ENCODE measurements at places on chromosomes 11 and 22. TPM values are rescaled to one million over a fixed set of nuclear protein-coding genes. Genes with fewer than 3 reads are reported as not detected.

GRCh38 chr22:43698403-43698802 lies 113.7 kb downstream of the EFCAB6 start:
- DNase-seq: no peak
- no peak overlapping the region for H3K4me3 ChIP-seq
- H3K4me1 ChIP-seq: no peaks in the 10 kb centered on the region
- no peak overlapping the region for H3K27ac ChIP-seq
- no peaks in the 10 kb centered on the region for H3K27me3 ChIP-seq

- H3K27me3 ChIP-seq: no peaks in the 10 kb centered on the region
- DNase-seq: no peak
- H3K4me3 ChIP-seq: no peak overlapping the region
- no peaks in the 10 kb centered on the region for H3K36me3 ChIP-seq
- no peak overlapping the region for H3K27ac ChIP-seq
Observed at GRCh38 chr22:42294034-42294985, 23.9 kb upstream of the TCF20 start.

Gene TREH
- not detected for total RNA-seq

GRCh38 chr22:23178512-23179254 lies 1.6 kb upstream of the BCR start:
- DNase-seq: peak; percentile 69
- no peaks in the 10 kb centered on the region for H3K36me3 ChIP-seq
- H3K4me3 ChIP-seq: no peak overlapping the region
- H3K27ac ChIP-seq: peak overlapping the region; percentile 87

DNA sequence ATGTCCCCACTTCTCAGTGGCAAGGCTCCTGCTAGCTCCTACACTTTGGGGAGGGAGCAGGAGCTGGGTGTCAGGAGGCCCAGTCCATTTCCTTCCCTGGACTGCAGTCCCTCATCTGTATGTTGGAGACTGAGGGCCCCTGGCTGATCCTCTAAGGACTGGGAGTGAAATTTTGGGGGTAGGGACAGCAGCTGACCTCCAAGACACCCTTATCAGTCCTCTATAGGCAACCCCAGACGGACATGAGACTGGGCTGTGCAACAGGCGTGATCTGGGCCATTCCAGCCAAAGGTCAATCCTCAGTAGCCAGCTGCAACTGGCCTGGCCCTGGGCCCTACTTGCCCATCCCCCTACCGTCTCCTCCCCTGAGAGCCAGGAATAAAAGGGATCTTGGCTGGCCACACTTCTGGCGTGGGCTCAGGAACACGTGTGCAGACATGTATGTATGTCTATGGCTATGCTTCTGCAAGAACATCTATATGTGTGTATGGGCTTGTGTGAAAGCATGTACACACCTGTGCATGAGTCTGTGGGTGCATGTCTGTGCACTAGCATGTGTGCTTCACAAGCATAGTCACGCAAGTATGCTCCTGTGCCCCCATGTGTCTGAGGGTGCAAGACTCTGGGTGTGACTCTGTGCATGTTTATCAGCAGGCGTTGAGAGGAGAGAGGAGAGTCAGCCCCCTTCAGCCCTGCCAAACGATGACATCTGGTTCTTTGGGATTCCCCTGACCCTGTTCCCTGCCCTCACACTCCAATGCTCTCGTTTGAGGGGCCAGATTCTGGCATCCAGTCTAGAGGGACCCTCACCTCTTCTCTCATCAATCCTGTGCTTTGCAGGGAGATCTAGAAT lies 24.6 kb upstream of the DGAT2 start:
- H3K4me3 ChIP-seq: no peak overlapping the region
- H3K27ac ChIP-seq: no peak overlapping the region
- no peaks in the 10 kb centered on the region for H3K36me3 ChIP-seq
- DNase-seq: no peak
- H3K4me1 ChIP-seq: no peaks in the 10 kb centered on the region

DNA sequence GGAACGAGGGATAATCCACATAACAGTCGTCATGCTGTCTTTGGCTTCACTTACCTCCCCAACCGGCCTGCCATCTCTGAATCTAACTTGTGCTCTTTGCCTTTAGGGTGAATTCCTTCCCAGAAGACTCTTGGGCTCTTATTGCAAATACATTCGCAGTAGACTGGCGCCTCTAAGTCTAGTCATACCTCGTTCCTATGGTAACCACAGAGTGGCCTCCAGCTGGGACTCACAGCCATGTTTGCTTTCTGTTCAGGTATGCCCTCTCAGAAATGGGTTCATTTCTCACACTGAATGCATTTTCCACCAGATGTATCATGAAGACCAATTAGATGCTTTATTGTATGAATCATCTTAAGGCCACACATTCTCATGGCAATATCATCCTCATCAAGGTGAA lies 112.7 kb downstream of the FAR1 start:
- no peaks in the 10 kb centered on the region for H3K4me1 ChIP-seq
- no peaks in the 10 kb centered on the region for H3K36me3 ChIP-seq
- no peak overlapping the region for H3K4me3 ChIP-seq

- no peaks in the 10 kb centered on the region for H3K4me1 ChIP-seq
- no peak overlapping the region for H3K27ac ChIP-seq
- H3K4me3 ChIP-seq: no peak overlapping the region
- no peaks in the 10 kb centered on the region for H3K36me3 ChIP-seq
- H3K27me3 ChIP-seq: no peaks in the 10 kb centered on the region
Observed at GRCh38 chr11:120601536-120601935, 90.0 kb downstream of the GRIK4 start.

Gene CHADL
- 3.7 TPM for total RNA-seq

GRCh38 chr22:46079861-46080821 lies 70.2 kb upstream of the PPARA start:
- H3K36me3 ChIP-seq: no peaks in the 10 kb centered on the region
- no peaks in the 10 kb centered on the region for H3K27me3 ChIP-seq
- peak overlapping the region; percentile 99 for H3K27ac ChIP-seq
- peak; percentile 78 for DNase-seq

- DNase-seq: no peak
- no peaks in the 10 kb centered on the region for H3K36me3 ChIP-seq
- H3K4me1 ChIP-seq: no peaks in the 10 kb centered on the region
- H3K27me3 ChIP-seq: no peaks in the 10 kb centered on the region
- H3K27ac ChIP-seq: peak overlapping the region; percentile 97
Observed at GRCh38 chr11:1873048-1873812, 18.5 kb downstream of the PRR33 start.

- H3K36me3 ChIP-seq: no peaks in the 10 kb centered on the region
- no peak overlapping the region for H3K4me3 ChIP-seq
- no peak for DNase-seq
- no peak overlapping the region for H3K27ac ChIP-seq
- H3K4me1 ChIP-seq: no peaks in the 10 kb centered on the region
- H3K27me3 ChIP-seq: no peaks in the 10 kb centered on the region
Observed at GRCh38 chr11:32256466-32256865, 165.6 kb downstream of the RCN1 start.

- H3K36me3 ChIP-seq: no peaks in the 10 kb centered on the region
- H3K27me3 ChIP-seq: peaks cover 9% of the 10 kb centered on the region
- H3K4me3 ChIP-seq: no peak overlapping the region
- no peak overlapping the region for H3K27ac ChIP-seq
- H3K4me1 ChIP-seq: no peaks in the 10 kb centered on the region
- DNase-seq: no peak
Observed at GRCh38 chr11:1354125-1354938, 35.4 kb upstream of the BRSK2 start.

GRCh38 chr11:121614636-121615240 lies 162.0 kb upstream of the SORL1-AS1 start:
- H3K4me3 ChIP-seq: no peak overlapping the region
- no peaks in the 10 kb centered on the region for H3K27me3 ChIP-seq
- no peaks in the 10 kb centered on the region for H3K36me3 ChIP-seq
- no peak for DNase-seq

All from breast epithelium (tissue), 4 donors.